Hematopoietic multipotent progenitor cell treated with erythropoietin and hydrocortisone succinate and interleukin-3 and kit ligand, for 8 days (in vitro differentiated cells): ENCODE measurements at places on chromosomes 3 and 15.

DNA sequence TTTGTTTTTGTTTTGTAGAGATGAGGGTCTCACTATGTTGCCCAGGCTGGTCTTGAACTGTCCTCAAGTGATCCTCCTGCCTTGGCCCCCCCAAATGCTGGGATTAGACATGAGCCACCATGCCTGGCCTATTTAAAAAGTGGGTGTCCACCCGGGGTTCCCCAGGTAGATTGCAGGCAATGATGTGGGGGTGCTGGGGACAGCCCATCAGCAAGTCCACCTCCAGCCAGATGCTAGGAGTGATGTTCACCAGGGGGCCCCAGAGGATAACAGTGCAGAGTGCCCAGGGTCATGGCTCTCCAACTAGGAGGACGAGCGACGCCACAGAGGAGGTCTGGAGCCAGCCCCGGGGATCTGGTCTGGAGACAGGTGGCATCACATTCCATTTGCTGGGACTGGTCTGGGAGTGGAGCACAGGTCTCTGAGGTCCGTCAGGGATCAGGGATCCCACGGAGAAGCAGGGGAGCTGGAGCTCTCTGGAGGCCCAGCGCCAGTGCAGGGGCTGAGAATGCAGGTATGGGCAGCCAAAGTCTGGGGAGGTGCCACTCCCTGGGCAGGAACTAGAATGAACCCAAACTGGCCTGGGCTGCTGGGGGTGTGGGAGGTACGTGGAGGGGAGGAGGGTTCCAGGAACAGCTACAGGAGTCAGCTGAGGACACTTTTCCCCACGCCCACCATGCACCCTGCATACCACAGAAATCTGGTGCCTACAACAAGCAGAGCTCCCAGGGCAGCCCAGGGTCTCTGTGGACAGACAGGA, 51.2 kb upstream of the PCSK6 start:
- DNase-seq = no peak

DNA sequence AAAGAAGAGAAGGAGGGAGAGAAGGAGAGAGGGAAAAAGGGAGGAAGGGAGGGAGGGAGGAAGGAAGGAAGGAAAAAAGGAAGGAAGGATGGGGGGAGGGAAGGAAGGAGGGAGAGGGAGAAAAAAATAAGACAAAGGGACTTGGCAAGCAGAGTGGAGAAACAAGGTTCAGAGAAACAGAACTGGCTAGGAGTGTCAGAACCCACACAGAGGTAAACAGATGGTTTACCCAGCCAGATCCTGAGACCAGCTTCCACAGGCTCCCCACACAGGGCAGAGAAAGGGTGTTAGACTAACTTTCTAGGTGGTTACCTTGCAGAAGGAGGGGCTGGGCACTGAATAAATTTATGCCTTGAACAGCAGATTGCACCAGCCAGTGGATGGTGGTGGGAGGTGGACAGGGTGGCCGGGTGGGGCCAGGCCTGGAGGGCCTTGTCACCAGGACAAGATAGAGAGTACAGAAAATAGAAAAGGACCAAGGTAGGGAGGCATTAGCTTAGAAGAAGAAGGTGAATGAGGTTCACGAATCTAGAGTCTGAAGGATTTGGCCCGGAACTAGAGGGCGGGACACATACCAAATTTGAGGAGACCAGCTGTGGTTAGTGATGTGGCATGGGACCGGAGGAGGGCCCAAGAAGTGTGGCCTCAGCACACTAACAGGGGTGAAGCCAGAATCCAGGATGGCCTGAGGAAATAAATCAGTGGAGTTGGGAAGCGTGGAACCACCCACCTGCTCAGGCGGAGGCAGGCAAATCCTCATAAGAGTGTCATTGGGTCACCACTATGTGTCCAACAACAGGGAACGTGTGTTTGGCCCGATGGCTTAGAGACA, 1.2 kb upstream of the TM4SF1 start:
- DNase-seq = no peak

- no peak for DNase-seq
These were observed 1.1 kb downstream of the CASR start for GRCh38 chr3:122184591-122184929.

GRCh38 chr3:141471160-141471559, 15.7 kb upstream of the RASA2 start:
- DNase-seq = no peak

DNA sequence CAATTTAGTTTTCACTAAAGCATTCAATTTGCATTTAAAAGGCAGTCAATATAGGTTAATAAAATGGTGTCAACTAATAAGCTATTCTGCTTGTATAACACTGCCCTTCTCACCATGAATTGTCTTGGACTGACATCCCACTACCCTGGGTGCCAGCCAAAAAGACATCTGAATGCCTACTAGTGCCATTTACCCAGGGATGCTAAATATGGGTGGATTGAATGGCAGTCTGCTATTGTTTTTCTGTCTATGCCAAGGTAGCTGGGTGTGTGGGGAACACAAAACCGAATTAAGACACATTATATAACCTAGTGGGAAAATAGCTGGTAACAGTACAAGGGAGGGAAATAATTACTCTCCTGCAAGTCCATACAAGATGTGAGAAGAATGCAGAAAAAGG, 240.0 kb upstream of the CFAP20DC start:
- DNase-seq = no peak

- no peak for DNase-seq
These were observed 2.8 kb upstream of the SST start for GRCh38 chr3:187673012-187673411.

- no peak for DNase-seq
These were observed 264.8 kb downstream of the CLSTN2 start for GRCh38 chr3:140199743-140200142.

DNA sequence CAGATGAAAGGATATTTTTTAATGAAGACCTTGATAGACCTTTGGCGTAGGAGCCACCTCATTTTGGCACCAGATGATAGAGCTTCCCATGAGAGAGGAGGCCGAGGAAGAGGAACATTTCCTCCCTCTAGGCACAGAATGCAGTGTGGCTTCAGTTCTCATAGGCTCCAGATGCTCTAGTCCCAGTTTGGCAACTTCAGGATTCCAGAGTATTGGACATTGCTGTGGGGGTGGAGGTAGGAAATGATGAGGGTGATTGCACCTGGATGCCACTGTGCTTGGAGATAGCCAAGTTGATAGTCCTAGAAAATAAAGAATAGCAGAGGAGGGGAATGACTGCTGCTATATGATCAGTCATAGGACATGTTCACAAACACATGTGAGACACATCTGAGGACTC, 58.3 kb upstream of the KY start:
- no peak for DNase-seq
